ENCODE measurements at places on chromosomes 1 and 21.
A peak's percentile ranks its signal among the peaks of the same experiment; 100 is the strongest.

- DNase-seq: no peak
Observed at GRCh38 chr1:66532214-66532613, 1.7 kb upstream of the SGIP1 start.

GRCh38 chr1:47915677-47916353 lies 81.4 kb downstream of the TRABD2B start:
- no peak for DNase-seq

DNA sequence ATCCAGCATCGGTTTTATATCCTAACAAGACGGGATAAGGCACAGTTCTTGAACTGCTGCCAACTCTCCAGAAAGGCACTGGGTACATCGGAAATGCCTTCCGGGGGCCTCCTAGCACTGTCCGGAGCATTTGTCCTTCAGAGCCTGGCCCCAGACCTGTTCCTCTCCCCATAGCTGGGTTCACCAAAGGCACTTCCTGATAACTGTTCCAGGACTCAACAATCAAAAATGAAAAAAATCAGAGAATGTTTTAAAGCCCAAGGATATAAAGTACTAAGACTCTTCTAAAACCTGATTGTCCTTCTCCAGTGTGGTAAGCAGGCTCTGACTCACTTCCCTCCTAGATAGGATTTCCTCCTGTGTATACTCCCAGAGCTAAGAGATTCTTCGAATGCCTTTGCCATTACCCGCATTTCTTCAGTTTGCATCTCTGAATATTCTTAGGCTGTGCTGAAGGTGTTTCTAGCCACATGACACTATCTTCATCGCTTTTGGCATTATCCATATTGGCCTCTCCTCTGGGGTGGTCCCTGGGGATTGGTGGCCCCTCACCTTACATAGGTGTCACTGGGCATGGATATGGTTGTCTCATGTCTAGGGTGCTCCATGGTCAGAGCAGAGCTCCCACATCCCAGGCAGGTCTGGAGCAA lies 112.9 kb downstream of the ZBTB18 start:
- DNase-seq: no peak

DNA sequence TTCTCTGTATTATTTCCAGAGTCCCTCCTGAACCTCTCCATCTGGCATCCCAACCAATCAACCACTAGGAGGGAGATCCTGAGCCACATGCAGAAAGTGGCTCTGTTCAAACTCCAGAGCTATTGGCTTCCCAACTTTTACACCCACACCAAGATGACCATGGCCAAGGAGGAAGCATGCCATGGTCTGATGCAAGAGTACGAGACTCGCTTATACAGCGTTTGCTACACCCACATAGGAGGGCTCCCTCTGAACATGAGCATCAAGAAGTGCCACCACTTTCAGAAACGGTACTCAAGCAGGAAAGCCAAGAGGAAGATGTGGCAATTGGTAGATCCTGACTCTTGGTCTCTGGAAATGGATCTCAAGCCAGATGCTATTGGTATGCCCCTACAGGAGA lies 23.6 kb downstream of the RGSL1 start:
- no peak for DNase-seq

- no peak for DNase-seq
Observed at GRCh38 chr1:162487241-162487640, 10.4 kb upstream of the UHMK1 start.

GRCh38 chr1:156160000-156160742 lies 6.8 kb downstream of the SEMA4A start:
- DNase-seq: no peak

DNA sequence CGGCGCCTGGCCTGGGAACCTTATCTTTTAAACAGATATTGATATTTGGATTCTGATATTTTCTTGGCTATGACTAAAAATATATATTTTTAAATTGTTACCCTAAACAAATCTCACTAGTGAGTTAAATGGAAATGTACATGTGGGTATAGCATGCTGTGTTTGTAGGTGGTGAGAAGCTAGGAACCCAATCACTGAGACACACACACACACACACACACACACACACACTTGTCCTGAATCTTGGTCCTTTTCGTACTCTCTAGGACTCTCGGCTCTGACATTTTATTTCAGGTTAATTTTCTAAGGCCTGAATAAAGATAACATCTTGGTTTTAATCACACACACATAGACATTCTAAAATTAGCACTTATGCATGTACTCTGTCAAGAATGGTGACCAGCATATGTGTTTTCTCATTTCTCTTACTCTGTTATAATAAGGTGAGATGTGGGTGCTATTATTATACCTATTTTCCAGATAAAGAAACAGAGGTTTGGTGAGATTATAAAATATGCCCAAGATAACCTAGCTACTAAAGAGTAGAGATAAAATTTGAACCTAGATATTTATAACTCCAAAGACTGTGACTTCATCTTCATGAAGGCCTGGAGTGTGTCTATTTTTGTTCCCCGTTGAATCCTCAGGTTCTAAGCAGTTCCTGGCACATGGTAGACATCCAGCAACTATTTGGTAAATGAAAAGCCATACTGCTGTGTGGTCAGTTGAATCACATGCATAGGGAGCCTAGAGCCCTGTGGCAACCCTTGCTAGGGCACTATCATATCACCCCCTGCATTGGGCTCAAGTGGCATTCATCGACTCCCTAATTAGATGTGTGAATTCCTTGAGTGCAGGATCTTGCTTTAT lies 85.0 kb upstream of the RAB3GAP2 start:
- no peak for DNase-seq

DNA sequence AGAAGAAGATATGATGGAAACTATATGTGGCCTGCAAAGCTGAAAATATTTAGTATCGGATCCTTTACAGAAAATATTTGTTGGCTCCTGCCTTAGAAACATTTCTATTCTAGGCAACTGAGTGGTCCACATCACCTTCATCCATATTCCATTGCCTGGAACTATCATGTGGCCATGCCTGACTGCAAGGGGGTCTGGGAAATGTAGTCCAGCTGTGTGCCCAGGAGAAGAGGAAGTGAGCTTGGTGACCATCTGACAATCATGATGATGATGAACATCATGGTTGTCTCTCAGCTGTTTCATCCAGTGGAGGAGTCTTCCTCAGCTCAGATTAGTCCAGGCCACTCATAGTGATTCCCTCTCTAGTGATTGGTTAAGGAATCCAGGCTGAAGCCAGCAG lies 61.8 kb upstream of the IFNLR1 start:
- no peak for DNase-seq

DNA sequence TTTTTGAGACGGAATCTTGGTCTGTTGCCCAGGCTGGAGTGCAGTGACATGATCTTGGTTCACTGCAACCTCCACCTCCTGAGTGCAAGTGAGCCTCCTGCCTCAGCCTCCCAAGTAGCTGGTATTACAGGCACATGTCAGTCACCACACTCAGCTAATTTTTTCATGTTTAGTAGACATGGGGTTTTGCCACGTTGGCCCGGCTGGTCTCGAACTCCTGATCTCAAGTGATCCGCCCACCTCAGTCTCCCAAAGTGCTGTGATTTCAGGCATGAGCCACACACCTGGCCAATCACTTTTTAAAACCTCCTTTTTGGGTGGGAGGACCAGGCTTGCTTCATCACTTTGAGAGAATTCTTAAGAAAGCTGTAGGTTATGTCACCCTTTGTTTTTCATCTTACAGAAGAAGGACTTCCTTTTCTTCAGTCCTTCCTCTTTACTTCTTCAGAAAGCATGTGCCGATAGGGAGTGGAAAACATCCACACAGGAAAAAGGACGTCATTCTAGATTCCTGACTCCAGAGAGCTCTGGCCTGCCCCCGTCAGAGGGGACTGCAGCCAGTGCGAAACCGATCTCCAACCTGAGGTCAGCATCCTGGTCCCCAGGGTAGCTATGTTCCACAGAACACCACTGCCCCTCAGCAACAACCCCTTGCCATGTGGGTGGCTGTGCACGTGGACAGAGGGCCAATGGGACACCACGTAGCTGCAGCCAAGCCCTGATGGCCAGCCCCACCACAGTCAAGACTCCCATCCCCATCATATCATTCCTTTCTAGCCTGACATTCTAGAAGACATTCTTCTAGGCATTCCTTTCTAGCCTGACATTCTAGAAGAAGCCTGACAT lies 21.9 kb downstream of the NCF2 start:
- no peak for DNase-seq

DNA sequence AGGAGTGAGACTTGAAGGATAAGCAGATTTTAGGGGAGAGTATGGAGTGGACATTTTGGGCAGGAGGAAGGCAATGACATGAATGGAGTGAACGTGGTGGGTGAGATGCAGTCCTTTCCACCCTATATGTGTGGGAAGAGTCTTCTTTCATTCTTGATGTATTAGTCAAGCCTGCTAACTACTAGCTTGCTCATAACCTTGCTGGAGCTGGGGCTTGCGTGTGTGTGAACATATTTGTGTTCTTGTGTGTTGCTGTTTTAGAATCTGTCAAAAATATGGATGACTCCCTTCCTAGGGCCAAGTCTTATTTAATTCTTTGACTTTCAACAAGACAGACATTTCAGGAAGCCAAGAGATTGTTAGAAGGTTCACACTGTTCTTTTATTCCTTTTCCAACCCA lies 132.7 kb downstream of the UCK2 start:
- DNase-seq: no peak

DNA sequence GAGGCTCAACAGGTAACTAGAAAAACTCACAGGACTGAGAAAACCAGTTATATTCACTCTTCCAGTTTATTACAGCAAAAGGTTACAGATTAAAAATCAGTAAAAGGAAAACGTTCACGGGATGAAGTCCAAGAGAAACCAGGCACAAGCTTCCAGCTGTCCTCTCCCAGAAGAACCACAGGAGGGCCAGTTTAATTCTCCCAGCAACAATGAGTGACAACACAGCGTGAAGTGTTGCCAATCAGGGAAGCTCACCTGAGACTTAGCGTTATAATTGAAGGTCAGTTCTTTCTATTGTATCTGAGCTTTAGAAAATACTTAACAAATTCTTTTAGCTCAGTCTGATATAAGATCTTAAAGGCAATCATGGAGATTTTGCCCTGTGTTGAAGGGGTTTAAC lies 65.2 kb upstream of the TNR start:
- DNase-seq: no peak

- no peak for DNase-seq
Observed at GRCh38 chr1:224768971-224769370, 152.9 kb downstream of the CNIH3 start.

DNA sequence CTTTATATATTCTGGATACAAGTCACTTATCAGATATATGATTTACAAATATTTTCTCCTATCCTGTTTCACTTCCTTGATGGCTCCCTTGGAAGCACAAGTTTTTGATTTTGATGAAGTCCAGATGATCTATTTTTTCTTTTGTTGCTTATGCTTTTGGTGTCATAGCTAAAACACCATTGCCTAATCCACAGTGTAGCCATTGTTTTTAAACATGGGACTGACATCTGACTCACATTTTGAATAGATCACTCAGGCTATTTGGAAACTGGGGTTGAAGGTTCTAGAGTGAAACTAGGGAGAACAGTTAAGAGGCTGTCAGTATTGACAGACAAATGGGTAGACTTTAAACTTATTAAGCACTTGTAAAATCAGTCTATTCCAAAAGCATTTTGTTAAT lies 16.6 kb downstream of the AK4 start:
- DNase-seq: no peak

DNA sequence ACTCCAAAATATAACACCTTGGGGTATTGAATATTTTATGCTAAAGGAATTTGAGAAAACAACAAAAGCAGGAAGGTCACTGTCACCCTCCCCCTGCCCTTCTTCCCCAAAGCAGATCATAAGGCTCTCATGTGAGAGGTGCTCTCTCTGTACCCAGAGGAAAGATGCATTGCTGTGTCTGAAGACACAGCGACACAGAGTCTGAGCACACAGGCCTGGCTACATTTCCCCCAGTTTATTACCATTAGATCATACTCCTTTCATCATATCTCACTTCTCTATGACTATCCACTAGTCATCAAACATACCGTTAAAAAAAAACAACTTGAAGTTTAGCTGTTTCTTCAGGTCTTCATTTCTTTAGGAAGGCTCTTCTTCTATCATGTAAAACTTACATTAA lies 127.1 kb downstream of the PPIAL4G start:
- DNase-seq: no peak

DNA sequence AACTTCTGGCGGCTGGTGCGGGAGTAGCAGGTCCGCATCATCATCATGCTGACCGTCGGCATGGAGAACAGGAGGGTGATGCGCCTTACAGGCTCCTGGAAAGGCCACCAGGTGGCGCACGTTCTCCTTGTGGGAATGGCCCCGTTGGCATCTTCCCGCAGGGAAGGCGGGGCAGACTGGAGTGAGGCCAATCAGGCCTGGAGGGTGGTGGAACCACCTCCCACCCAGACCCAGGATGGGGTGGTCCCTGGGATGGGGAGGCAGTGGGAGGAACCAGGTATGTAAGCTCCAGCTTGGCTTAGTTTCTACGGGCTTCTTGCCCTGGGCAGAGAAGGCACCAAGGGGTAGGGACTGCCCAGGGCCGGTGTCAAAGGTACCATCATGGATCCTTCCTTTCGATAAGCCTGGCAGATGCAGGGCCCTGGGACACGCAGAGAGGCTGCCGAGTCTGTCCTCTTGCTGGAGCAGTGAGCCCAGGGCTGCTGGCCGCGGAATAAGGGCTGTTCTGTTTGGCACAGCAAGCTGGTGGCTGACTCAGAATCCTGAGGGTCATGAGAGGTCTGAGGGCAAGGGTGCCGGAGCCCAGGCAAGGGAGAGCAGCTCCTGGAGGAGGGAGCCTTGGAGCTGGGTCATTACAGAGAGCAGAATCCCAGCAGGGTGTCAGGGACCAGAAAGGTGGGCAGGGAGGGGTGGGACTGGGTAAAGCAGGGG lies 8.7 kb upstream of the LGR6 start:
- peak; percentile 41 for DNase-seq

- no peak for DNase-seq
Observed at GRCh38 chr1:192067360-192067759, 90.9 kb upstream of the RGS18 start.

GRCh38 chr1:9249534-9250410 lies 15.2 kb downstream of the H6PD start:
- DNase-seq: no peak

- DNase-seq: no peak
Observed at GRCh38 chr1:16421201-16421600, 16.0 kb downstream of the SPATA21 start.

GRCh38 chr1:244315996-244316395 lies 135.7 kb downstream of the ADSS2 start:
- no peak for DNase-seq

DNA sequence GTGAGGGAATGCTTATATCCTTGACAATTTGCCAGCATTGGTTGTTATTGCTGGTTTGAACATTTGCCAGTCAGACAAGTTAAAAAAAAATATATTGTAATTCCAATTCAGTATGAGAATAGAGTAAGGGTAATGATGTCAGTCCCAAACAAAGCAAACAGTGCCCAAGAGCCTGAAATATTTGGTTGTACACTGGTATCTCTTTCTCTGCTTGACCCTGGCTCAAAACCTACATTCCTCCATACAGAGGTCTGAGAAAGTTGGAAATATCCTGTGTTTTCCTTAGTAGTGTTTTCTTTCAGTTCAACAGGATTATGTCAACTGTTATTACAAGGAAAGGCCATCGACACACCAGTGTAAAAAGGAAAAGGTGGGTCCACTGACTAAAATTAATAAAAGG lies 145.6 kb downstream of the MRPL39 start:
- DNase-seq: no peak
